ENCODE measurements at places on chromosomes 4 and X.

DNA sequence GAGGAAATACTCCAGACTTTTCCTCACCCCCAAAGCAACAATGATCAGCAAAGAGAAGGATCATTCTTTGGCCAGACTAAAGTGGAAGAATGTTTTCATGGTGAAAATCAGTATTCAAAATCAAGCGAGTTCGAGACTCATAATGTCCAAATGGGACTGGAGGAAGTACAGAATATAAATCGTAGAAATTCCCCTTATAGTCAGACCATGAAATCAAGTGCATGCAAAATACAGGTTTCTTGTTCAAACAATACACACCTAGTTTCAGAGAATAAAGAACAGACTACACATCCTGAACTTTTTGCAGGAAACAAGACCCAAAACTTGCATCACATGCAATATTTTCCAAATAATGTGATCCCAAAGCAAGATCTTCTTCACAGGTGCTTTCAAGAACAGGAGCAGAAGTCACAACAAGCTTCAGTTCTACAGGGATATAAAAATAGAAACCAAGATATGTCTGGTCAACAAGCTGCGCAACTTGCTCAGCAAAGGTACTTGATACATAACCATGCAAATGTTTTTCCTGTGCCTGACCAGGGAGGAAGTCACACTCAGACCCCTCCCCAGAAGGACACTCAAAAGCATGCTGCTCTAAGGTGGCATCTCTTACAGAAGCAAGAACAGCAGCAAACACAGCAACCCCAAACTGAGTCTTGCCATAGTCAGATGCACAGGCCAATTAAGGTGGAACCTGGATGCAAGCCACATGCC is 89.7 kb downstream of the TET2 start:
- no peak for DNase-seq

DNA sequence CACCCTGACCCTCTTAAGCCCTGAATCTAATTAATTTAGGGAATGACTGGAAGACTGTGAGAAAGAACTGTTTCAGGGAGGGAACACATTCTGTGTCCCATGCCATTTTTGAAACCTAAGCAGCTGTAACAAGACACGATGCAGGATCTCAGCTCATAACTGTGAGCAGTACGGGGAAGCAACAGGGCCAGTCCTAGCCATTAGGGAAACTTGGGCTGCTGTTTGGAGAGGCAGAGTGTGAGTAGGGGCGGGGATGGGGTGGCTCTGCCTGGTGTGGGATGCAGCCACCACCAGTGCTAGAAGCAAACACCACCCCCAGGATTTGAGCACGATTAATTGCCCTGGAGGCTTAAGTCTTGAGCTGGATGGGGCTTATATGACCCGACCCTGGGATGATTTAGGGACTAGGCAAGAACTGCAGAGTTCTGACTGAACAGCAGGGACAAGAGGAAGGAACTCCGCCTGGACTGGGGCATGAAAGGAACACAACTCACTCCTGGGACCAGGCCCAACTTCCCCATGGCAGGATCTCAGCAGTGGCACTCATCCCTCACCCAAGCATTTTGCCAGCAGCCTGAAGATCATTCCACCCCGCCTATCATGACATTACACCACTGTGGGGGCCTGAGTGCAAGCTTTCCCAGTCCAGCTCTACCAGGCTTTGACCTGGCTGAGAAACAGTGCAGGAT is 43.1 kb downstream of the ATRX start:
- no peak for DNase-seq

DNA sequence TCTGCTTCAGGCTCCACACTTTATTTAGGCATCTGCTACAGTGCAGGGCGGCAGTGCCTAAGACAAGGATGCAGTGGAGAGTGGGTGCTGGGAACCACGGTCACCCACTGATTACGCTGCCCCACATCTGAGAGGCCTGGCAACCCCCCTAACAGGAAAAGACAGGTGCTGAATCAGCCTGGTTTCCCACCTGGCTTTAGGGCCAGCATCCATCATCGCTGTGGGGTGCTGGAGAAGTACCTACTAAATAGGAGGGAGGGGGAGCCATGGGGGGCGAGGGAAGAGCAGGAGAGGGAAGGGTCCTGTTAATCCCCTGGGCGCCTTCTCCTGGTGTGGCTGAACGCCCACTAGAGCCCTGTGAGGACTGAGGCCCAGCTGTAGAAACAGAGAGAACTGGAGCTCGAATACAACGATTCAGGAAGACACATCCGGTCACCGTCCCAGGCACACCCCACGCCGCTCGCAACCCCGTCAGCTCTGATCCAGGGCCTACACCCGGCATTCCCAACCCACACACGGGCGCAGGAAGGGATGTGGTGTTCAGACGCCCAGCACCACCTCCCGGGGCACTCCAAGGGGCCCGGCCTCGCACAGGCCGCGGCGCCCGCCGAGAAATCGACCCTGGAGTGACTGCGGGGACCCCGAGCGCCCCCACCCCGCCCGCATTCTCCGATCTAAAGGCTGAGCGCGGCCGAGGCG is 554 bp downstream of the DCTD start:
- DNase-seq = no peak

DNA sequence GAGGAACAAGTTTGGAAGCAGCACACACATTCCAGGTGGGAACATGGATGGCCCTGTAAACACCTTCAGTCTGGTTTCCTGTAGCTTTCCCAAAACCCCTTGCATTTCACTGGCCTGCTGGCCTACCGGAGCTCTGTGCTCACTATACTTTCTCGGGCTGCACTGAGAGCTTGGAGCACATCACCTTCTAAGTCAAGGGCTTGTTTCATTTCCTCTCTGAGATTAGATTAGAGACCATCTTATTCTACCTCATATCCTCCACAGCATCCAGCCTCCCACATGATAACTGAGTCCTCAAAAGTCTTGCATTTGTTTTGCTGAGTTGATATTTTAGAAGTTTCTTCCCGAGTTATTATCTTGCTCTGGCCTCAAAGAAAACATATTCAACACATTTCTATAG is 147.7 kb downstream of the RASL11B start:
- no peak for DNase-seq

GRCh38 chr4:125728568-125728967 is 413.8 kb downstream of the FAT4 start:
- no peak for DNase-seq

DNA sequence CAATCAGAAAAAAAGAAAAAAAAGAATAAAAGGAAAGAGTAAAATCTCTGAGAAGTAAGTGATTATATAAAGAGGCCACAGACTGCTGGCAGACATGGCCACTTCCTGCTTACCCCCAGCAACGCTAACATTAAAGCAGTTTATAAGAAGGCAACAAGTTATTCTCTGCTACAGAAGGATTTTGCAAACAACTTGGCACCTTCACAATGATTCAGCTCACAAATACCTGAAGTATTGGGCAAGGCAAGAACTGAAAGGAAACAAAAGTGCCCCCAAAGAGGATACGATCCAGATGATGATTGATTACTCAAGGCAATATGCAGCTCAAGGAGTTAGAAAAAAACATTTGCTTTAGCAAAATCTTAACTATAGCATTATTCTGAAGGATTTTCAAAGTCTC is 718.8 kb downstream of the KLHL13 start:
- DNase-seq = no peak

DNA sequence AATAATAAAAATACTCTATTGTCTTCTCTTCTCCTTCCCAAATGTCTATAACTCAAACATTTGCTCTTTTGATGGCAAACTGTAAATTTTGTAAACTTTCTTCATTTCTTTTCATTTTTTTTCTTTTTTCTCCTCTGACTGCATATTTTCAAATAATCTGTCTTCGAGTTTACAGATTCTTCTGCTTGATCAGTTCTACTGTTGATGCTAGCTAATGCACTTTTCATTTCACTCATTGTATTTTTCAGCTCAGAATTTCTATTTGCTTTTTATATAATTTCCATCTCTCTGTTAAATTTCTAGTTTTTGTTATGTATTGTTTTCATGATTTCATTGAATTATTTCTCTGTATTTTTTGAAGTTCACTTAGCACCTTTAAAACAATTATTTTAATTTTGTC is 646.8 kb upstream of the INTU start:
- no peak for DNase-seq

- DNase-seq = no peak
Observed at GRCh38 chr4:36123906-36124305, 120.4 kb downstream of the ARAP2 start.

- DNase-seq = no peak
Observed at GRCh38 chr4:156732634-156733033, 239.0 kb downstream of the PDGFC start.

- DNase-seq = no peak
Observed at GRCh38 chr4:65597697-65598096, 72.6 kb downstream of the EPHA5 start.

- no peak for DNase-seq
Observed at GRCh38 chr4:186814535-186815070, 90.9 kb upstream of the FAT1 start.

GRCh38 chr4:56908206-56909085 is 746 bp downstream of the REST start:
- DNase-seq = no peak

DNA sequence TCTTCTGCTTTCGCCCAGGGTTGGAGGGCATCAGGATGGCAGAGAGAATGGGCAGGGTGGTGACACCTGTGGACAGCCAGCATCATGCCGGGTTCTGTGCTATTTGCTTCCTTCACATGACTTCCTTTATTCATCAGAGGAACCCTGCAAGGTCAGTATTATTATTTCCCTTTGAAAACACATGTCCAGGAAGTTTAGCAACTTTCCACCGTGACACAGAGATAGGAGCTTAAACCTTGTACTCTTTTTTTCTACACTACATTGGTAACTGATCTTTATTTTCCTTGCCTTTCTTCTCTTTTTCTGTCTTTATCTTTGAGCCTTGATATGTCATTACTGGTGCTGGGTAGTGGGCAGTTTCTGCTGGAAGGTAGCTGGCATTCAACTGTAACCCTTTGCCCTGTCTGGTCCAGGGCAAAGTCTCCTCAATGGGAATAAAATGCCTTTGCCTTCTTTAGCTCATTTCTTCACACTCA is 5.0 kb upstream of the MGST2 start:
- no peak for DNase-seq

DNA sequence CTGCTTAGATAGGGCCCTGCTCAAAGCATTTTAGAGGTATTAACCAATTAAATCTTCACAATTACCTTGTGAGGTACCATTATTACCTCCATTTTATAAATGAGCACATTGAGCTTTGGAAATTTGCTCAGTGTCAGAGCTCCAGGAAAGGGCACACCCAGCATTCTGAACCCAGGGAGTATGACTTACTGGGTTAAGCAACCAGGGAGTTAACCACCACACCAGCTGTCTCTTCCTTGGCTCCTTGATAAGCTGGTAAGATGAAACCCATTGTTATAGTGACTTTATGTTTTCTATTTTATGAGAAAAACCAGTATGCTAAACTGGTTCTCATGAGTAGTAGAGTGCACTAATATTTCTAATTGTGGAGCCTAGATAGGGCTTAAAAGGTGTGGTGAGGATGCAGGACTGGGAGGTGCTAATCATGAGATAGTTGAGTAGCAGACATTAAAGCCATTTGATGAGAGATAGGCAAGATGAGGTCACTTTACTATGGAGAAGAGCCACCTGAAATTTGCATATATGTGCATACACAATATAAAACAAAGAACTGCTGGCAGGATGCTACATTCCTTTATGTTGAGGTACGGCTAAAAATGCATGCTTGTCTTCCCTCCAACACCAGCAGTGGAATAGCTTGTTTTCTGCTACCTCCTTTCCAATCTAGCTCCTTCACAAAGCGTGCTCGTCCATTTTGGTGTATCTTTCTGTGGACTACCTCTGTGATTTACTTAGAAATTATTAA is 556.1 kb downstream of the SPRY1 start:
- no peak for DNase-seq

DNA sequence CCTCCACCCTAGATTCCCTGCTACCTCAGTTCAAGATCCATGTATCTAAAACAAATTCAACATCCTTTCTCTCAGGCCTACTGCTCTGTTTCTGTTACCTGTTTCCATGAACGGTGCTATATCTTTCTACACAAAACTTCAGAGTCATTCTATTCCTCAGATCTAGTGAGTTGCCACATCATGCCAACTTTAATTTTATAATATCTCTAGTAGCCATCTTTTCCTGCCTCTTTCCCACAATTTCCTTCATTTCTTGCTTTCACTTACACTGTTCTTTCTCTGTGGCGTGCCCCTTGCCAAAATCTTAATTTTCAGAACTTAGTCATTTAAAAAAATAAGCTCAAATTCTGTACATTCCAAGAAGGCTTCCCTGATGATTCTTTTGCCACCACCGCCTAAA is 15.2 kb downstream of the GUCY1A1 start:
- DNase-seq = no peak

DNA sequence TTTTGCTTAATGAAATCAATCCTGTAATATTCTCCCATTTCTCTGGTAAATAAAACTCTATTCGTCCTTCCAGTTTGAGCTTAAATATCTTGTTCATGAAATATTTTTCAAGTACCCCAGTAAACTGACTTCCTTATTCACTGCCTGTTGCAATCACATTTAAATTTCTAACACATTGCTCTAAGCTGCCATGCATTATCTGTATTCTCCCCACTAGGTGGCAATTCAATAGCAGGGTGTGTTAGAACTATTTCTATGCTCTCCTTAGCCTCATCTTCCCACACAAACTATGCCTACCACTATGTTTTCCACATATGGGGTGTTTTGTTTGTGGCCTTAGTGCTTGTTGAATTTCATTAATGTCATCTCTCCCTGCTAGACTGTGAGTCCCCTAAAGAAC is 377.1 kb upstream of the HS3ST1 start:
- no peak for DNase-seq

- DNase-seq = peak; percentile 67
Observed at GRCh38 chr4:74873545-74874301, 59.2 kb upstream of the PARM1 start.

DNA sequence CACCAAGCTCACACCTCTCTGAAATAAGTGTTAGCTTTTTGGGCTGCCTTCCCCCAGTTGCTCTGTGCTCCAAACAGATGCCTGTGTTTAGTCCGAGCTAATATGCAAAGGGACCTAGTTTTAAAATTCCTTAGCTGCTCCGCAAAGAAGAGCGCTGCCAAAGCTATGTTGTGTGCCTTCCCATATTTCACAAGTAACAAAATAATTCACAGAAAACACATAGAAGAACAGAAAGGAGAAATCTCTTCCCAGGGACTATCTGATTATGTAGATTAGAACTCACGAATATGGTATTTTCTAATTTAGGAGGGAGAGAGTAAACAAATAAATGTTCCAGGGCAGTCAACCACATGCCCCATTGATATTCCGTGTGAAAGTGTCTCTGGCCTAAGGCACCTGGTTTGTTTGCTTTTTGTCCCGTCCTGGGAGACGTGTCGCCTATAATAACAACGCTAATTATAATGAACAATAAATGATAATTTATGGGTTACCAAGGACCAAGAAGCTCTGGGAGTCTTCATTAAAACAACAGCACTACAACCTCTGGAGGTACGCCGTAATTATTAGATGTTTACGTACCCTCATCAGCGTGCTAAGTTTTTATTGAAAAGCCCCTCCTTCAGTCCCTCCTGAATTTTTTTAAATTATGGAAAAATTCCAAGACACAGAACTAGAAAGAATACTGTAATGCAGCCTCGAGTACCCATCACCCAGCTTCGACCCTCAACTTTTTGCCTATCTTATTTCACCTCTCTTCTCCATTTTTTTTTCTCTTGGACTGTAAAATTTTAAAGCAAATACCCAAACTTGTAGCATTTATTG is 1.2 kb upstream of the CCNG2 start:
- DNase-seq = no peak

- no peak for DNase-seq
Observed at GRCh38 chr4:174423257-174423944, 98.9 kb downstream of the HPGD start.
